Hematopoietic multipotent progenitor cell treated with erythropoietin and hydrocortisone succinate and interleukin-3 and kit ligand, for 8 days (in vitro differentiated cells): ENCODE measurements at places on chromosomes 7 and 10.
A peak's percentile ranks its signal among the peaks of the same experiment; 100 is the strongest.

DNA sequence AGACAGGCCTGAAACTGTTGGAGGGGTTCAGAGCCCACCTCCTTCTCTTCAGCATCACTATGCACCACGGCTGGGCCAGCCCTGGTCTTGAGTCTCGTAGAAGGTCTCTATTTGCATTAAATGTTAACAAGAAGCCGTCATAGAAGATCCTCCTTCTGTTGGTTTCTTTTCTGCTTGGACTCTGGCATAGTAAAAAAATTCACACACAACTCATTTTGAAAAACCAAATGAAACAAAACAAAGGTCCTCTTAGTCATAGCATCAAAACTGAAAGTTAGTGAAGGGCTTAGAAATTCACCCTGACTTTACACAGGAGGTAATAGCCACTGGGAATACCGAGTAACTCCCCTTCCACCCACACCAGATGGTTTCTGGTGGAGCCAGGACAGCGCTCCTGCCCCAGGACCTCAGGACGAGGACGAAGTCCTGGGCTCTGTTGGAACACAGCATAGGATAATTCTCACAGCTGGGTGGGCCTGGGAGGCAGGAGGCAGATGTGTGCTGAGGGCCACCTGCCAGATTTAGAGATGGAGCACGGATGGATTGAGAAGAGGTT is 248.4 kb upstream of the KLF6 start:
- no peak for DNase-seq

- no peak for DNase-seq
Measured at GRCh38 chr10:680745-681144, 8.7 kb downstream of the DIP2C start.

GRCh38 chr7:28774261-28774988 is 183.7 kb downstream of the TRIL start:
- DNase-seq, result no peak

- no peak for DNase-seq
Measured at GRCh38 chr10:8912108-8912507, 857.6 kb downstream of the GATA3 start.

GRCh38 chr10:56632537-56632936 is 271.5 kb upstream of the ZWINT start:
- DNase-seq, result no peak

DNA sequence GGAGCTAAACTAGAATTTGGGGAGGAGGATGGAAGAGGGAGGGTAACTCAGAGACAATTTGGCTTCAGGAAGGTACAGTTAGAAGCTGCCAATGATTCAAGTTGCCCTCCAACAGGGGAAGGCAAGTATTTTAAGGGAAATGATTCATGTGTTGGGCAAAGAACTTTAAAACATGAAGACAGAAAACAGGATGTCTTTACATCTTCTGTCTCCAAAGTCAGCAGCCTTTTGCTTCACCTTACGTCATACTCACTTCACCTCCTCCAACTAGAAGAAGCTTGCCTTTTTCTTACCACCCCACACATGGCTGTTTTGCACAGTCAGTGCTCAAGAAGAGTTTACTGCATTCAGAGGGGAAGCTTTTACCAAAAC is 36.1 kb downstream of the PPP1R3C start:
- DNase-seq, result no peak

DNA sequence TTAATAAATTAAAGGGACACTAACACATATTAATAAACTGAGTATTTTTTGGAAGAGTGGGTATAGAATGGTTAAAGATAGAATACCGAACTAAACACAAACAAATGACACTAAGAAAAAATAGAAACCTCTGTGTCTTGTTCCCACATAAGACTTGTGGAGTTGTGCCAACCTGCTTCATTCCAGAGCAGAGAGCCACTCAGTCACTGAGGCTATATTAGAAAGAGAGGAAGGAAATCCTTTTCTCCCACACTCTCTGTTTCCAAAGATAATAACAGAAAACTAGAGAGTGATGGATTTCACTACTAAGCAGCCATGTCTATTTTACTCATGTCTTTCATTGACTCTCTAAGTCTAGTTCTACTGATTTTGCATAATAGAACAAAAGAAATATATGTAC is 26.0 kb downstream of the CTNNA3 start:
- DNase-seq, result no peak

- DNase-seq, result no peak
Measured at GRCh38 chr10:35413985-35414861, 77.9 kb downstream of the CCNY start.

GRCh38 chr7:98324782-98325181 is 43.3 kb downstream of the BRI3 start:
- DNase-seq, result no peak

- no peak for DNase-seq
Measured at GRCh38 chr10:58356756-58357155, 21.9 kb downstream of the UBE2D1 start.

DNA sequence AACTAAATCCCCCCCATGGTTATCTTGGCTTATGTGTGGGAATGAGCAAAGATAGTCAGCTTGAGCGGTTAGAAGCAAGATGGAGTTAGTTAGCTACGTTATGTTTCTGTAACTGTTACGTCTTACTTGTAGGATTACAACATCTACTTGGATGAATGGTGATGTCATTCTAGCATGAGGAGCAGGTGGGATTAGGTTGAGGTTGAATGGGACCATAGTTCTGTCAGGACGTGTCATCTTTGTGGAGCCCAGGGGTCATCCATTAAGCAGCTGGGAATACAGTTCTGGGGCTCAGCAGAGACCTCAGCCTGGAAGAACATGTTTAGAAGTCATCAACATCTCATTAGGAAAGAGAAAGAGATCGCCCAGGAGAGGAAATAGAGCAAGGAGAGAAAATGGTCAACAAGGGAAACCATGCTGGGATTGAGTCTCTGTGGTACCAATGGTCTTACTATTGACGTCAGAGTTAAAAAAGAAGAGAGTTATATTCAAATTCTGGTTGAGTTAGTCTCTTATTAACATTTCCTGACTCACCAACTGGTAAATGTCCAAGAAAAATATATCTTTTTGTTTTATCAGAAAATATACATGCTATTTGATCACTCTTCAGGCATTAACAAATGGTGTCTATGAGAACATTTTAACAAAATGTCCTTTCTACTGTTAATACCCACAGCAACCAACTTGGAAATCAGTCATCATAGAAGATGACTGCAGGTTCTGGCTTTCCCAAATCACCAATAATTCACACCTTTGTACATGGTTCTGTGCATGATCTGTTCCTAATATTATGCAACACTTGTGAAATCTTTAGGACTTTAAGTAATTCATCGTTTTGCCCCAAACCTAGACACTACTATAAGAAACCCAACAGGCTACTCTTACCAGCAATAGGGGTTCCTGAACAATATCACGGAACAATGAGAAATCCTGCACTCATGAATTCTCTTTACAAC is 96.9 kb downstream of the KIAA1217 start:
- no peak for DNase-seq

DNA sequence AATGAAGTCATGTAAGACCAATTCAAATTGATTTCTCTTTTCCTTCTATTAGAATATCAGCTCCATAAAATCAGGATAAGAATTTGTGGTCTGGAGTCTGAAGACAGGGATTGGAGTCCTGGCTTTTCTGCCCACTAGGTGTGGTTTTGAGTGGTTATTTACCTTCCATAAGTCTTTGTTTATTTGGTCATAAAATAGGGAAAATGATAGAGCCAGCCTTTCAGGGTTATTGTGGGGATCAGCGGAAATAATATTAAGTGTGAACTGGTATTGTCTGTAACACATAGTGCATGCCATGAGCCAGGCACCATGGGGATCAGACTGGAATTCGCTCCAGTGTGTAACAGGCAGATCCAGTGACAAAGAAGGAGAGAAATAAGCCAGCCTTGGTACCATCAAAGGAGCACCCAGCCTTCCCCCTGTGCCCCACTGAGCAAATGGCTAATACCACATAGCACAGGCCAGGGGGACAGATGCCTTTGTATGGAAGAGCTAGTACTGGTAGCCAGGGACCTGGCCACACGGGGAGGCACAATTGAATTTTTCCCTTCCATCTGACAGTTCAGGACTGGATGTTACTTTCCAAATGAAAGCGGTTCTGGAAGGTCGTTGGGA is 509.7 kb upstream of the PODXL start:
- DNase-seq, result no peak

GRCh38 chr7:33824911-33825459 is 80.4 kb upstream of the BMPER start:
- DNase-seq, result no peak

DNA sequence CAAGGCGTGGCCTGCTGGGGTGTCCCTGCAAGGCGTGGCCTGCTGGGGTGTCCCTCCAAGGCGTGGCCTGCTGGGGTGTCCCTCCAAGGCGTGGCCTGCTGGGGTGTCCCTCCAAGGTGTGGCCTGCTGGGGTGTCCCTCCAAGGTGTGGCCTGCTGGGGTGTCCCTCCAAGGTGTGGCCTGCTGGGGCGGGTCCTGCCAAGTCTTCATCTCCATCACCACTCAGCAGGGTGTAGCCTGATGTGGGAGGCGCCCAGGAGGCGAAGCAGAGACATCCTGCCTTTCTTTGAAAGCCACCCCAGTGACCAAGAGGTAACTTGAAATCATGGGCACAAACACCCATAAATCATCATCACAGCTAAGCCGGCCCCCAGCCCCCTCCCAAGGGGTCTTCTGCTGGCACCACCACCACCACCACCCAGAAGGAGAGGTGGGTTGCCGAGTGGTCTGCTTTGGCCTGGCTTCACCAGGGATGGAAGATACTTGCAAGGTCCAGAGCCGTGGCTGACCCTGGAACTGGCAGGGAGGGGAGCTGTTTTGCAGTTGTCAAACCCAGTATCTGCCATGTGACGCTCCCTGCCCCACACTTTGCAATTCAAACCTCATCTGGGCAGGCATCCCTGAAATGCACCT is 190.6 kb downstream of the EBF3 start:
- no peak for DNase-seq

GRCh38 chr7:155205368-155206317 is 92.0 kb upstream of the INSIG1 start:
- DNase-seq, result peak; percentile 96

GRCh38 chr7:150803161-150803860 is 2.7 kb downstream of the TMEM176A start:
- no peak for DNase-seq

- no peak for DNase-seq
Measured at GRCh38 chr10:21169271-21169670, 272.2 kb upstream of the NEBL start.

- no peak for DNase-seq
Measured at GRCh38 chr10:58972576-58973234, 203.7 kb upstream of the PHYHIPL start.

GRCh38 chr7:39271402-39271801 is 293.7 kb downstream of the POU6F2 start:
- DNase-seq, result no peak

- DNase-seq, result no peak
Measured at GRCh38 chr10:78831461-78831860, 237.3 kb upstream of the ZMIZ1 start.

GRCh38 chr7:36152756-36153570 is at the start of gene EEPD1:
TSS of gene EEPD1 (plus strand) at chr7:36153254. CDS start at chr7:36154325, 1,071 bp downstream.
- peak; percentile 98 for DNase-seq

GRCh38 chr7:131105294-131105798 is 222.3 kb upstream of the MKLN1 start:
- no peak for DNase-seq

GRCh38 chr7:138886501-138886917 is 88.5 kb upstream of the ATP6V0A4 start:
- peak; percentile 89 for DNase-seq

- DNase-seq, result no peak
Measured at GRCh38 chr7:1358376-1359050, 100.8 kb downstream of the MICALL2 start.
